Activated T-cell treated with anti-CD3 and anti-CD28 coated beads, Interleukin-2, amount 50 U/mL, for 4 hours (primary cell): ENCODE measurements at places on chromosomes 5 and 9. TPM values are rescaled to one million over a fixed set of nuclear protein-coding genes. Genes with fewer than 3 reads are reported as not detected.

Gene FBP2
- total RNA-seq, result not detected

Gene RABEPK
- total RNA-seq, result 44.7 TPM

DNA sequence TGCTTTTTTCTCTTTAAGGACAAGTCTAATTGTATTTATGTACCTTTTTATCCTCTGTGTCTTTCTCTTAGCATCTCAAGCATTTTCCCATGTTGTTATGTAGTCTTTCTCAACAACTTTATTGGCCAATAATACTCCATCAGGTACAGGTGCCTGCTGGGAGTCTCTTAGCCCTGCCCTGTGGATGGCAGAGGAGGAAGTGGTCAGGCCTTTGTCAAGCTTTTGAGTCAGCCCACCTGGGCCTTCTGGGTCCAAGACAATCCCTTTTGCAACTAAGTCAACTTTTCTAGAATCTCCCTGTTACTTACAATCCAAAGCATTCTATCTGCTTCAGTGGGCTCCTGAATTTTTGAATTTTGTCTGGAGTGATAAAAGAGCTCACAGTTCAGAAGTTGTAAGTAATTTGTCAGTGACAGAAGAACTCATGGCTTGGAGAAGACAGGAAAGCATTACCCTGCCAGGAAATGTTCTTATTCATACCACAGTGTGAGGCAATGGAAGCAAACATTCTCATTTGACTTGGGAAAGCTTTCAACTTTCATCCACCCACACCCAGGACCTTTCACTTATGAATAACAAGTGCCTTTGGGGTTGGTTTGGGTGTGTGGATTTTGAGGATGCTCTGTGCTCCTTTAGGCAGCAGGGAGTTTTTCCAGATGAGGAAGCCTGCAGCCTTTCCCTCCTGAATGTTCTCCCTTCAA, 200.0 kb upstream of the S1PR3 start:
- DNase-seq, result no peak

GRCh38 chr9:6399071-6399470, 13.9 kb upstream of the UHRF2 start:
- DNase-seq, result no peak

- no peak for DNase-seq
Observed at GRCh38 chr9:14346811-14347405, 33.0 kb upstream of the NFIB start.

Gene PCDHA9
- total RNA-seq, result not detected

Gene SLC25A48
- total RNA-seq, result not detected

DNA sequence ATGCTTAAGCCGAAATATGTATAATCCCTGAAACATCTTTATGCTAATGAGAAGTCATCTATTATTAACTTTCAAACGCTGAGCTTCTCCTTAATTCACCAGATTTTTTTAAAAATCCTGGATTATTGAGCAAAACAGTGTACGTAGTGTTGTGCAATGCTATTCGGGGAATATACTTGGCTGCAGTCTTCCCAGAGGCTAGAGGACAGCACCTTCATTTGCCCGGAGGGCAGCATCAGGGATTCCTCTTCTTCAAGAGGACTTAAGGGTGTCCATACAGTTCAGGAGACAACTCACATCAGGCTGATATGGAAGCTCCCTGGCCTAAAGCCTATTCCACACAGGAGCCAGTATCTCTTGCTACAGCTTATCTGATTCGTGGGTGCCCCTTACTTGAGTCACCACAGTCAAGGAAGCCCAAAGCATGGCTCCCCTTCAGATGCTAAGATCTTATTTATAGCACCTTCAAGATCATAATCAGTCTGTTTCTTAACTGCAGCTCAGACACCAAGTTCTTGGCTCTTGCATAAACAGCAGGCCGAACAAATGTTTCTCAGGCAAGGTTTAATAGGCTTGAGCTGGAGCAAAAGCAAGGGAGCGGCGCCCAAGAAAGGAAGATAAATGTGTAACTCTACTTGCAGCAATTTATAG, 29.4 kb downstream of the NUTM2F start:
- DNase-seq, result no peak

GRCh38 chr5:173778784-173779304, 109.3 kb upstream of the CPEB4 start:
- no peak for DNase-seq

GRCh38 chr5:174725261-174725990, 1.0 kb downstream of the MSX2 start:
- DNase-seq, result no peak

GRCh38 chr5:157063776-157064430, 5.0 kb upstream of the HAVCR1 start:
- no peak for DNase-seq

GRCh38 chr9:114098021-114098935, 814 bp downstream of the KIF12 start:
- no peak for DNase-seq

DNA sequence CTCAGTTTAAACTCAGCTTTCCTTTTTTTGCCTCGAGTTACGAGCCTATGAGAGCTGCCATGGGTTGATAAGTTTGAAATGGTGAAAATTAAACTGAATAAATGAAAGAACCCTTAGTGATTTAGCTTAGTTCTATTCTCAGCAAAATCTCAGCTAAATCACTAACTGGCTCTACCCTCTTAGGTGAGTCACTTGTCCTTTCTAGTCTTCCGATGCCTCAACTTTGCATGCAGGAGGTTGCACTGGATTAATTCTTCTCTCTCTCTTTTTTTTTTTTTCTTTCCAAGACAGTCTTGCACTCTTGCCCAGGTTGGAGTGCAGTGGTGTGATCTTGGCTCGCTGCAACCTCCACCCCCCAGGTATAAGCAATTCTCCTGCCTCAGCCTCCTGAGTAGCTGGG, 83.9 kb downstream of the PAPPA start:
- no peak for DNase-seq

- no peak for DNase-seq
Observed at GRCh38 chr5:124060413-124061067, 548.6 kb downstream of the CSNK1G3 start.

DNA sequence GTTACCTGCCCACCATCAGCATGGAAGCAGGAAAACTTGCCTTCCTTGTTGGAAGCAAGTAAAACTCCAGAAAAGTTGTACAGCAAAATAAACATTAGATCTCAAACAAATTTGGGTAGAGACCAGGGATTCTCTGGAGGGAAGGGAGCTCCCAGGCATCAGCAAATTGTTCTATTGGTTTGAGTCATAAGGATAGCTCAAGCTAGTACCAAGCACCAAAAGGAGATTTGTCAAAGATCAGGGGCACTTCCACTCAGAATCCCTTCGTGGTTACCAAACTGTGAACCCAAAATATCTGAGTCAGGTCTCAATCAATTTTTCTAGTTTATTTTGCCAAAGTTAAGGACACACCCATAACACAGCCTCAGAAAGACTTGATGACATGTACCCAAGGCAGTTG, 37.8 kb downstream of the DNAJB5 start:
- no peak for DNase-seq

Gene ADAMTSL2
- 0.08 TPM for total RNA-seq

DNA sequence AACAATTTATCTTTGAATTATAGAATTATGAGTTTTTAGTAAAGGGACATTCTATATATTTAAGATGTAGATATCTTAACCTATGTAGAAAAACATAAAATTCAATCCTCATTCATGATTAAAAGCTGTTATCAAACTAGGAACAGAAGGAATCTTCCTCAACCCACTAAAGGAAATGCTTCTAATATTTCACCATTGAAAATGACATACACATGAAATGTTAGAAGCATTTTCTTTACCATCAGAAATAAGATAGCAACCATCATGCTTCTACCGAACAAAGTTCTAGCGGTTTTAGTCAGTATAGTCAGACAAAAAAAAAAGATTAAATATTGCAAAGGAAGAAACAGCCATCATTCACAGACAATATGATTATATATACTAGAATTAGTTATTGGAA, 32.2 kb downstream of the SHOC1 start:
- DNase-seq, result no peak

Gene ZNF366
- not detected for total RNA-seq

DNA sequence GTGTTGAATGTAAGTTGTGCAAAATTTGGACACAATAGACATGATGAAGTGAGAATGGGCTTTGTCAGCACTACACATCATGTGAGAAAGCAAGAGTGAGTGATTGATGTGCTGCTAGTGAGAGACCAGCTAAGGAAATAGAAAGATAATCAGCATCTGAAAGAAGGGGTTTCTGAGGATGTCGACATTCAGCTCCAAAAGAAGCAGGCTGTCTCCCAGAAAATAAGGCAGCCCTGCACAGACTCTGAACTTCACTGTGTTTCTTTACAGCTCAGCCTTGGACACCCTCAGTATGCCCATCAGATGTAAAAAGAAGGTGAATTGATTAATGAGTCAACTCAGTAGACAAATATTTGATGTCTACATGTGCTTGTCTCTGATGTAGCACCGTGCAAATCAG, 80.8 kb upstream of the ADCY2 start:
- DNase-seq, result no peak

GRCh38 chr9:90974016-90974415, 172.4 kb downstream of the SYK start:
- DNase-seq, result no peak

Gene AIF1L
- 2.0 TPM for total RNA-seq

DNA sequence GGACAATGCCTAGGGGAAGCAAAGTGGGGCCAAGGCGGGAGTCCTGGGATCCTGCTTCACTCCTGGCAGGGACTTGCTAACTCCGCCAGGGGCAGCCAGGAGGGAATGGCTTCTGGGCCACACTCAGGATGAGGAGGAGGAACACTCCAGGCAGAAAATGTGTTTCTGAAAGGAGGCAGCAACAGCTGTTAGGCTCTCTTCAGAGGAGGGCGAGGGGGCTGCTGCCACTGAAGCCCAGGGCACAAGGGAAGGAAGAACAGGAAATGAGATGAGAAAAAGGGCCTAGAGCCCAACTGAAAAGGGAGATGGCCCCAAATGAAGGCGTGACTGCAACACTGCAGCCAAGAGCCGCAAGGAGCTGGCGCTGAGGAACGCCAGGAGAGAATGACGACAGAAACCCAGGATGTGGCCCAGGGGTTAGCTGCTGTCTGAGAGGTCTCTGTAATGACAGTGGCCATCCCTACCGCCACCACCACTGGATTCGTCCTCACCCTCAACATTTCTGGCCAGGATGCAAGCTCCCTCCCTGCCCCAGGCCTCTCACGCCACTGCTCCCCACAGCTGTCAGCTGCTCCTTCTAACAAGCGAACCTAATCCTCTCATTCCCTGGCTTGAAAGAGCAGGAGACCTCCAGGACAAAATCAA, 15.8 kb downstream of the PSMB7 start:
- no peak for DNase-seq

DNA sequence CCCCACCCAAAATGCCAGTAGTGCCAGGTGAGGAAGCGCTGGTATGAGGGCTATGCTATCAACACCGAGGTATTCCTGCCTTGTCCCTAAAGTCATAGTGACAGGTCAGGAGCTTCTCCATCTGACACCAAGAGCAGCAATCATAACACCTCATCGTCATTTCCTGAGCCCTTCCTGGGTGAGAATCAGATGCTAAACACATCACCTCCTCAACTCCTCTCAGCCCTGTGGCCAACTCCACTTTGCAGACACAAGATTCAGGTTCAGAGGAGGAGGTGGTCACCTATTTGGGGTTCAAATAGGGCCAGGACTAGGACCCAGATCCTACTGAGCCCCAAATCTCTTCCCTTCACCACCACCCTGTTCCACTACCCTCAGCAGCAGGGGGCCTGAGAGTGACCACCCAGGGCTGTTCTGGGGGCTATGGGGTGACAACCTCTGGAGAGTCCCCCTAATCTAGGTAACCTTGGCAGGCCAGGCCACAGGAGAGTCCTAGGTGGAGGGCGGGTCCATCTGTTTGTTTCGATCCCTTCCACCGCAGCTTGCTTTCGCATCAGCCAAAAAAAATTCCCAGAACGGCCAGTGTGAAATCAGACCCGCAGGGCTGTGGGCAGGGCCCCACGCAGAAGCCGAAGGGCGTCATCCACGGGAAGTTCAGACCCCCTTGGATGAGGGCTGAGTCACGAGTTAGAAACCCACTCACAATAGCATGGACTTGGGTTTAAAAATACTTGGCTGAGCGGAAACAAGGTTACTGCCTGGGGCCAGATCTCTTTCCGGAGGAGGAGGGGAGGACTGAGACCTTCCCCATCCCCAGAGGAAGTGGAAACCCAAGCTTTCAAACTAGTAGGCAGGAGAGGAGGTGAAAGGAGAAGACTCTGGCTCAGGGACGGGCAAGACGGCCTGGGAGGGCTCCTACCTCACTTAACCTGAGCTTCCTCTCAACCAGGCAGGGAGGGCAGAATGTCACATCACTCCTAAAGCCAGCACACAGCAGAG, 8.7 kb downstream of the STK10 start:
- peak; percentile 14 for DNase-seq

GRCh38 chr9:96758845-96759673, 18.8 kb downstream of the ZNF510 start:
- DNase-seq, result no peak

Gene CETN3
- 33.6 TPM for total RNA-seq

DNA sequence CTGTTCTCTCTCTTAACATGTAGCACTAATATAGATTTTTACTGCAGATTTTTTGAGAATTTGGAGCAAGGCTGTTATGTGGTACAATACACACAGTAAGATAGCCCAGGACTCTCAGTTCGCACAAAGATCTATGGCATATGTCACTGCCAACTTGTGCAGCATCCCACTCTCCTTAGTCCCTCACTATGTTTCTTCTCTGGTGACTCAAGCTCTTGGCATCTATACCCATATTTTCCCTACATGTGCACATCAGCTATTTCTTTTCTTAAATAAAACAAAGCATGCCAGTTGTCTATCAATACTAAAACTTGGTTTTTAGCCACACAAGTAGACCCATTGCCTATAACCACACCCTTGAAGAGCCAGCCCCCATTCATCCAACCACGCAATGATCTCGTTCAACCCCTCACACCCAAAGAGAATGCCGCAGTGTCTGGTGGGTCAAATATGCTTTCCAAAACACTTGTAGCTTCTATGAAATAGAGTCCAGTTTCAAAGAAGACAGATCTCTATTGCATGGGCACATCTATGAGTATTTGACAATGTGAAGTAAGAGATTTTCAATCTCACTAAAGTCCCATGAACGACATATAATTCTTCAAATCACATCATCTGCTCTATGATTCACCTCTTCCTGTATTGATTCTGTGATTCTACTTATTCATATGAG, 18.2 kb upstream of the IL7R start:
- DNase-seq, result no peak

Gene SOHLH1
- total RNA-seq, result not detected

GRCh38 chr9:81108391-81108790, 581.0 kb downstream of the TLE1 start:
- DNase-seq, result no peak

DNA sequence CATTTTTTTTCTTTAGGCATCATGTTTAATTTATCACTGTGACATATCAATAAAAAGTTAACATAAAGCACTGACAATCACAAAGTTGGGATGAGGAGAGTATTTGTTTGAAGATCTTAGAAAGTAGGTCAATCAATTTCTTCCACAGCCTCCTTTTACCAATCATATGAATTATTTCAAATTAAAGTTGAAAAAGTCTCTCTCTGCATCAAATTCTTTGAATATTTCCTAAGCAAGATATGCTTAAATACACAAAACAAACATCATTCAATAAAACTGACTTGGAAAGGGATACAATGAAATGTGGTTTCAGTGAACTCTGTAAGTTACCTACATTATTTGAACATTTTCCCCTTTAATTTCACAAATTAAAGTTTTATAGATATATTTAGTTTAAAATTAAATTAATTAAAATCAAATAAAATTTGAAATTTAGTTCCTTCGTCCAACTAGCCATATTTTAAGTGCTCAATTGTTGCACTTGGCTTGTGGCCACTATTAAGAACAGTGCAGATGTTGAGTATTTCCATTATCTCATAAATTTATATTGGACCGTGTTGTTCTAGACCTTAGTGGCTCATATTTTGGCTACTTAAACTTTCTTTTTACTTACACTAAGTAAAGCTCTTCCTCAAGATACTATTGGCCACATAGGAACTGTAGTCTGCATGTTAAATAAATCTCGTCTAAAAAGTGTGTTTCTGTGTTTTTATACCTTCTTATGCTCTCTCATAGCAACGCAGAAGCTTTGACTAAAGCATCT, 949.7 kb upstream of the NUDT12 start:
- no peak for DNase-seq
